Fibroblast of villous mesenchyme (primary cell): ENCODE measurements at places on chromosomes 11 and 22. TPM values are rescaled to one million over a fixed set of nuclear protein-coding genes. Genes with fewer than 3 reads are reported as not detected.

Gene SEC14L2
- 9.5 and 12.2 TPM in 2 replicates for total RNA-seq

Gene RAG1
- total RNA-seq, result 0.32 and 0.86 TPM in 2 replicates

Gene SULT4A1
- not detected in 2 replicates for total RNA-seq

Gene TBX1
- total RNA-seq, result under 0.01 and 0.43 TPM in 2 replicates

Gene C22orf31
- total RNA-seq, result not detected in 2 replicates

Gene CRYBA4
- total RNA-seq, result not detected in 2 replicates

Gene CNIH2
- 0.43 and 0.64 TPM in 2 replicates for total RNA-seq

Gene SNAP29
- total RNA-seq, result 13.2 and 14.7 TPM in 2 replicates

Gene CASP12
- 0.43 TPM in 1 of 2 replicates, not detected in the other for total RNA-seq

Gene CSNK2A3
- total RNA-seq, result 2.3 and 3.9 TPM in 2 replicates

Gene OR51T1
- not detected in 2 replicates for total RNA-seq

Gene BACE1-AS
- 2.6 and 3.5 TPM in 2 replicates for total RNA-seq
